Immature natural killer cell (primary cell): ENCODE measurements at places on chromosomes 7 and 10. TPM values are rescaled to one million over a fixed set of nuclear protein-coding genes. Genes with fewer than 3 reads are reported as not detected.

- DNase-seq, result no peak
These were observed 206.7 kb downstream of the POU6F2 start for GRCh38 chr7:39184391-39184790.

DNA sequence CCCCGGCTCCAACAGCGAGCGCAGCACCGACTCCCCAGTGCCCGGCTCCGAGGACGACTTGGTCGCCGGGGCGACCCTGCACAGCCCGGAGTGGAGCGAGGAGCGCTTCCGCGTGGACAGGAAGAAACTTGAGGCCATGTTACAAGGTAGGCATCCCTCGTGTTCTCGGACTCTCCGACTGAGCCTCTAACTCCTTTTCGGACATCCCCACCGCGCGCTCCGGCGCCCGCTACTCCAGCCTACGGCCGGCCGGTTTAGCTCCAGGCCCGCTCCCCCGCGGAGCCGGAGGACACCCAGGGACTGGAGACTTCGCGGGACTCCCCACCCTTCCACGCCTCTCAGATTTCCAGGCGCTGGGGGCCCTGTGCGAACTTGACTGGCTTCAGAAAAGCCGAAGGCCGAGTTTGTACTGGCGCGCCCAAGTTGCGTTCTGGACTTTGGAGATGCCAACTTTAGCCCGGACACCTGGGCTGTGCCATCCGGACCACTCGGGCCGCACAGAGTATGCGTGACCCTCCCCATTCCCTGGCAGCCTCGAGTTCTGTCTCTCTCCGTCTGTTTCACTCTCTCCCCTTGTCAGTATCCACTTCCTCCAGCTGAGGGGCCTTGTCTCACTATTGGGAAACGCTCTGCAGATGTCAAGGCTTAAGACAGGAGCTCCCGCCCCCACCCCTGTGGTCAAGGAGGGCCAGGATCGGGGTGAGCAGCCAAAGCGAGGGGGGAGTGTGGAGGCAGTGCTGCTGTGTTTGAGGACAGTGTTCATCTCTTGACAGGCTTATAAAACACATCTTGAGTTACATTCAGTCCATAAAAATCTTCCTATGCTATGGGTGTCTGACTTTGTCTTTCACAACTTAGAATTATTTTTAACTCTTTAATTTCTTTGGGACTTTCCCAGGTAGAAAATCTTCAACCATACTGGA lies 777 bp downstream of the BICC1 start:
- DNase-seq, result no peak

GRCh38 chr10:42149722-42150427 lies 488.5 kb downstream of the ZNF33B start:
- DNase-seq, result no peak

- DNase-seq, result no peak
These were observed 37.7 kb upstream of the FAM3C start for GRCh38 chr7:121433775-121434174.

DNA sequence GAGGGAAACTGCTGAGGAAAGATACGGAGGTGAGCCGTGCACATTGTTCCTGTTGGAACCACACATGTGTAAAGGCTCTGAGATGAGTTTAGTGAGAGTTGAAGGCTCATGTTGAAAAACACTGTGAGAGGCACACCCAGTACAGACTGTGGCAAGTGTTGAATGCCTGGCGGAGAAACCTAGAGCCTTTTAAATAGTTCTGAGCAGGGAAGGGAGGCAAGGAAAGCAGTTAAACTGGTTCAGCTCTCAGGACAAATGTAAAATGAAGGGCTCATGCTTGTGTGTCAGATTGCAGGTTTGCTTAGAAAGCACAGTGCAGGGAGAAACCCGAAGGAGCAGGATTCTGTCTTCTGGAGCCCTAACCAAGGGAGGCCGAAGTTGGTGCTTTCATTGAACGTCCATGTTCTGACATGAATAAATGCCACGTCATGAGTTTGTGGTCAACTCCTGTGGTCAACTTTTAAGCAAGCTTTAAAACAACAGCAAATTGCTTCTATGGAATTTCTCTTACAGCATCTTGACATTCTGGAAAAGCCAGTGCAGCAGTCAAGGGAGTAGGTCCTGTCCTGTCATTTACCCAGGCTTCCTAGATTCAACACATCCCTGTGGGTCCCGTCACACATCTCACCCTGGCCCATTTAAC lies 650.9 kb upstream of the GALNT17 start:
- DNase-seq, result no peak

- no peak for DNase-seq
These were observed 90.8 kb downstream of the JCAD start for GRCh38 chr10:29968585-29968984.

- DNase-seq, result no peak
These were observed 51.3 kb downstream of the PFKP start for GRCh38 chr10:3118641-3119091.

The ANKIB1 gene
- polyA plus RNA-seq, result 9.6 TPM

The EPDR1 gene
- polyA plus RNA-seq, result 11.2 TPM

The OR2A5 gene
- not detected for polyA plus RNA-seq

The GOLGA7B gene
- 0.09 TPM for polyA plus RNA-seq

The PNLIPRP3 gene
- not detected for polyA plus RNA-seq

The SEMA3E gene
- polyA plus RNA-seq, result not detected
